Activated T-helper 17 cell treated with anti-CD3 and anti-CD28 coated beads, Interleukin-2, amount 50 U/mL, for 72 hours (primary cell): ENCODE measurements at places on chromosomes 11 and 22.
A peak's percentile ranks its signal among the peaks of the same experiment; 100 is the strongest.

- ATAC-seq: no peak
These were observed 8.7 kb upstream of the CHADL start for GRCh38 chr22:41249442-41249841.

GRCh38 chr22:32652645-32653270 is 148.7 kb upstream of the TIMP3 start:
- ATAC-seq: no peak

DNA sequence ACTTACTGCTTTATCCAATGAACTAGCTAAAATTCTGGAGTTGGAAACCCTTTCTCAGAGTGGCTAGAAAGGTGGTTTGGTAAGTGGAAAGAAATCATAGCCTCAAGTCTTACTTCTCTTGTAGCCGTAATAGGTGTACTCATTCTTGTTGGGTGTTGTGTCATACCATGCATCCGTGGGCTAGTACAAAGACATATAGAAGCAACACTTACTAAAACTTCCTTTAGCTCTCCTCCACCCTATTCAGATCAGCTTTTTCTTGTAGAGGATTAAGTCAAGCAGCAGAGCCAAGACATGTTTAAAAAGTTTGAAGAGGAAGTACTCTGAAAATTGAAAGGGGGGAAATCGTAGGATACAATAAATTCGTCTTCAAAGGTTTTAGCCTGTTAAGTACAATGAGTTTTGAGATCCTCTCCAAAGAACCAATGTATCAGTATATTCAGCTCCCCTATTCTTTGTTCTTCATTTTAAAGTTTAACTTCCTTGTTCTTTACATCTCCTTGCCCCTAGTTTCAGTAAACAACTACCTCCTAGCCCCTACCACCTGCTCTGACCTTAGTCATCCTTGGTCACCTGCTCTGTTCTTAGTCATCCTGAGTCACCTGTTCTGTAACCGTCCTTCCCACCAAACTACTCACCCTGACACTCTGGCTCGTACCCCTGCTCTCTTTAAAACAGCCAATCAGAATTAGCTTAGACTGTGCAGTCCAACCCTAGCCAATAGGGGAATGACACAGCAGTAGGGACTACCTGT is 62.1 kb upstream of the DEUP1 start:
- peak; percentile 71 for ATAC-seq

DNA sequence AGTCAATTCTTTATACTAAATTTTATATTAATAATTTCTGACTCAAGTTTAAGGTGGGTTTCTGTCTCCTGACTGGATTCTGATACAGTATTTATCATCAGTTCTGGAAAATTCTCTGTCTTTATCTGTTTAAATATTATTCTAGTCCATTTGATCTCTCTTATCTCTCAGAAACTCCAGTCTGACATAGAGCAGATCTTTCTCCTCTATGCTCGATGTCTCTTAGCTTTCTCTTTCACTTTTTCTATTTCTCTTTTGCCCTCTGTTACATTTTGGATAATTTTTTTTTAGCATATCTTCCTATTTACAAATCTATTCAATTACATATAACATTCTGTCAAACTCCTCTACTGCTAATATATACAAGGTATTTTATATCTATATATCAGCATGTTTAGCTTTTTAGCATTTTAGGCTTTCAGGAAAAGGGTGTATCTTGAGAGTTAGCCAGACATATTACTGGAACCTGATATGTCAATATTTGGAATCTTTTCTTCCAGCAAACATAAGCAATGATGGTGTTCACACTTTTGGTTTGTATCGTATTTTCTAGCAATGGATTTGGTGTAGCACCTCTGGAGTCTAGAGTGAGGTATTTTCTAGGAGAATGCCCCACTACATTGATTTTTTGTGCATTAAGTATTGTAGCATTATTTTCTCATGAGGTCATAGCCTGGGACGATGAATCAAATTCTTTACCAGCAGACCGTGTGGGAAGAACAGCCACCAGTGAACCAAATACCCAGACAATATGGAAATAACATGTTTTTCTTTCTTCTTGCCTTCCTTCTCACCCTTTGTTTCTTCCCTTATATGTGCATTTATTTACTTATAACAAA is 4.1 kb upstream of the NNMT start:
- ATAC-seq: no peak

DNA sequence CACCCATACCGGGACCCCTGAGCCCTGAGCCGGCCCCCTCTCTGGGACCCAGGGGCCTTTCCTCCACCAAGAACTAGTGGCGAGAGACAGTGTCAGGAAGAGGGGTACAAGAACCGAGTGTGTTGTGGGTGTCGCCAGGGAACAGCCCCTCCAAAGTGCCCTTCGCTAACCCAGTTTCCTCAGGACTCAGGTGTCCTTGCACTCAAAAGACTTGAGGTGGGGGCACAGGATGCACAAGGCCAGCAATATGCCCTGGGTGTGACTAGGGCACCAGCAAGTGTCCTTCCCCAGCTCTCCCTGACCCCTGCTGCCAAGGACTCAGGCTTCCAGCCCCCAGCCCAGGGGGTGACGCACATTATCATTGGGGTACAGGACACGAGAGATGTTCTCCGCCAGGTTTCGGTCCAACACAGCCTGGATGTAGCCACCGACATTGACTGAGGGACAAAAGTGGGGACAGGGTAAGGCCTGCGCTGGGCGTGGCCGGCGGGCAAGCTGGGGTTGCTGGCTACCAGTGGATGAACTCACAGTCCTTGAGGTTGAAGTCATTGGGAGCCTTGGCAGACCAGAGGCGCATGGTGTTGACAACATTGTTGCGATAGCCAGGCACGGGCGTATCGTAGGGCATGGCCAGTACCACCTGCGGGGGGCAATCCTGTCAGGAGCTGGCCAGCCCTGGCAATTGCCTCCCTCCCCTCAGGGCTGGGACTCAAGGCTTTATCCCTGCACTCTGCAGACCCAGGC is 4.7 kb downstream of the PYGM start:
- ATAC-seq: no peak

DNA sequence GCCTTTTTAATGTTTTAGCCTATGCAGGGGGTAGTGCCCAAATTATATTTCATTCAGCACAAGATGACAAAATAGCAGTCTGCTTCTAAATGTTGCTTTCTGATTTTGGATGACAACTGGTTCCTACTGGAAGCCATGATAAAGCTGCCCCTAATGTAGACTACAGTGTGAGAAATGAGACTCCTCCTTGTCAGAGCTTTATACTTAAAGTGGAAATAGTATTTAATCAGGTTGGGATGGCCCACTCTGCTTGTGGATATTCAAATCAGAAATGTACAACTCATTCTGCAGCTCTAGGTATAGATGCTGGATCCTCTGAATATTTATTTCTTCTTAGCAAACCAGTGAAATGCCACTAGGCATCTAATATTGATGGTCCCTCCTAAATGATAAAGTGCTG is 171.3 kb downstream of the SOX6 start:
- ATAC-seq: no peak

DNA sequence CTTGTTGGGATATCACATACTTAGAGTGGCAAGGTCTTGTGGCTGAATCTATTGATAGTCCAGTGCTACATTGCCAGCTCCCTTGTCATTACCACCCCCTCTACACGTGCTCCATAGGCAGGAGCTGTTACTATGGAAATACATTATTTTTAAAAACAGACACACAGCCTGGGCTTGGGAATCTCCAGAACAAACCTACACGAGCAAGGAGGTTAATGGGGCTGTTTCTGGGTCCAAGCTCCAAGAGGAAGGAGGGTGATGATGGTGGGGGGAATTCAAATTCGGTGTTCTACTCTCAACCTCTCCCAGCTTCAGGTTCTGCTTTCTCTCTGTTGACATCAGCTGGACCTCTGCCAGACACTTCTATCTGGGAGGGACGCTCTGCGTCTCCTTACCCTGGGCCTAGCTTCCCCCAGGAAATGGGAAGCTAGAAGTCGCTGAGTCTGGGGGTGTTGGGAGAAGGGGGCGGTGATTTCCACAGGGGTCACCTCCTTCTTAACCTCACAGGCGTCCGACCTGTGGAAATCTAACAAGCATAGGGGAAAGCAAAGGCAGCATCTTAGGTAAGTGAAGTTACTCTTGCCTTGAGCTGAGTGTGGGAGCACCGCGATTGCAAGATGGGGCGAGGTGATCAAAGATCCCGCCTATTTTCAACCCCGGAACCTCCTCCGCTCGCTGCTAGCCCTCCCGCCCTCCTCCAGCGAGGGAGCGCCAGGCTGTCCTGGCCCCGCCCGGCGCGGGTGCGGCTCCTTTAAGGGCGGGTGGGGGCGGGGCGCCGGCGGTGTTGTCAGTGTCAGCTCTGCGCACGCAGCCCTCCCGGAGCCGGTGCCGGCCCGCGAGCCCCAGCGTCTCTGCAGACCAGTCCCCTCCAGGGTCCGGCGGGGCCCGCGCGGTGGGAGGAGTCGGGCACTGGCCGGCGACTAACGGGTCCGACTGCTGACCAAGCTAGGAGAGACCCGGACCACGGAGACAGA is at the start of gene C2CD2L:
Gene C2CD2L, plus strand, starts transcription at position 781 of the 974 bp plus-strand sequence. CDS start 398 bp downstream, outside the sequence.
- ATAC-seq: peak; percentile 90

DNA sequence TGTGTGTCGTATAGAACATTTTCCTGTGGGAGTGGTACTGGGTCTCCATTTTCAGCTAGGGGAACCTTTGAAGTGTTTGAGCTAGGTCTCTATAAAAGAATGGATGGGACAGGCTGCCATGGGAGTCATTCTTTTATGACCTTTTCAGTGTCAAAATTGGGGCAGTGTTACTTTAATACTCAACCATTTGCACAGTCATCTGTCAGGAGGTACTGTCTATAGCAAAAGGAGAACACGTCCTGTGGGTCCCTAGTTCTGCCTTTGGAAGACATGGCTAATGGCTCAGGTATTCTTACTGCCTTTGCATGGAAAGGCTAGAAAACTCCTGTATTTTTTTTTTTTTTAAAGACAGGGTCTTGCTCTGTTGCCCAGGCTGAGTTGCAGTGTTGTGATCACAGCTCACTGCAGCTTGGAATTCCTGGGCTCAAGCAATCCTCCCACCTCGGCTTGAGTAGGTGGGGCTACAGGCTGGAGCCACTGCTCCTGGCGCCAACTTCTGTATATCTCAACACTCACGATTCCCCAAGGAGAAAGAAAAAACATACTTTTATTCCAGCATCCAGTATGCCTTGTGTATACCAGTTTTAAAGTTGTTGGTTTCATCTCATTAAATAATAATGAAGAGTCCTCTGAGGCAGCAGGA is 2.1 kb upstream of the ATF4 start:
- no peak for ATAC-seq

GRCh38 chr11:77211594-77212251 is 83.7 kb downstream of the MYO7A start:
- no peak for ATAC-seq

DNA sequence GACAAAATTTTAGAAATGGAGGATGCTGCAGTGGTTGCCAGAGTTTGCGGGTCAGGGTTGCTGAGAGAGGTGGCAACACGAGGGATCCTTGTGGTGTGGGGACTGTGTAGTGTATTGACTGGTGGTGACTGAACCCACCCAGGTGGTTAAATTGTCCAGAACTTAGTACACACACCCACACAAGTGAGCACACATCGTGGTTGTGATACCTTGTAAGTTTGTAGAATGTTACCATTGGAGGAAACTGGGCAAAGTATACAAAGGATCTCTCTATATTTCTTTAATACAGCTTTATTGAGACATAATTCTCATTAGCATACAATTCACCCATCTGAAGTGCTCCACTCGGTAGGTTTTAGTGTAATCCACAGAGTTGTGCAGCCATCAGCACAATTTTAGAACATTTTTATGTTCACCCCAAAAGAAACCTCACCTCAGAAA is 56.1 kb downstream of the MED15 start:
- peak; percentile 78 for ATAC-seq
